ENCODE measurements at places on chromosomes 2 and 18.

DNA sequence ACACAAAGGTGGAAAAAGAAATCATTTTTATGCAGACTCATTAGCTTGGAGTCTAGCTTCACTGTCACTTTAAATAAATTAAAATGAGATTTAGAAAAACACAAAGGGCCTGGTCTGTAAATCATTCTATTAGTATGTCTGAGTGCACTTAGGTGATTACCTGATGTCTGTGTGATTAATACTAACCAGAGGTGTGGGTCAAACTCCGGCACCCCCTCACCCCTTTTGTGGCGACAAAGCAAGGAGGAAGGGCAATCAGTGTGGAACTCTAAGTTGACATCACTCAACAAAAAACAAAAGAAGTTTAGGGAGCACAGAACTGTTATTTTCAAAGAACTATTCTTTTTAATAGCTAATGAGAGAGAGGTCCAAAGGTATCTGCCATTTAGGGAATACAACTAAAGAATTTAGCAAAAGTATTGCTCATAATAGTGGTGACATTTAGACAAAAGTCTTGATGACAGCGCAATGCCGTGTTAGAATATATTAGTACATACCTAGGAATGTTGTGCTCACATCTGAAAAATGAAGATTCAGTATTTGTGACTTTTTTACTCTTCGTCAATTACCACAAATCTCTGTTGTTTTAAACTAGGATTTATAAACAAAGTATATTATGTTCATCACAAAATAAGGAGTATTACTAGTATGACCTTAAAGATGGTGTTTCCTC lies 66.3 kb downstream of the ZEB2 start:
- no peak for DNase-seq

- no peak for DNase-seq
These were observed 9.1 kb upstream of the ECEL1 start for GRCh38 chr2:232496501-232497270.

DNA sequence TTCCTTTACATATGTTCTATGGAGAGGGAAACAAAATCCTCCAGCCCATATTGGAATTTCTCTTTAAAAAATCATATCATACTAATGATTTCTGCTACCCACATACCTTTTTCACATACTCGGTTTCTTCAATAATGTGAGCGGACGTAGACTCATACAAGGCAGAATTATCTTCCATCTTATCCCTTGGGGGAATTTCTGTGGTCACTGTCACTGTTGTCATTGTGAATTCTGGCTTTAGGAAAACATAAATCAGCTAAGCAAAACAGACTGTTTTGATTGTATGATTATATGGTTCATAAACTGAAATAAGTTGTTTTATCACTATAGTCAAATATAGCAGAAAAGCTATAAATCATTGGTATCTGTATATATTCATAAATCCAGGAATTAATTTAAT lies 16.7 kb downstream of the CCDC68 start:
- DNase-seq, result no peak

- DNase-seq, result no peak
These were observed 68.7 kb downstream of the PXDN start for GRCh38 chr2:1675633-1676032.

GRCh38 chr2:233068762-233069418 lies 8.7 kb downstream of the INPP5D start:
- DNase-seq, result no peak

DNA sequence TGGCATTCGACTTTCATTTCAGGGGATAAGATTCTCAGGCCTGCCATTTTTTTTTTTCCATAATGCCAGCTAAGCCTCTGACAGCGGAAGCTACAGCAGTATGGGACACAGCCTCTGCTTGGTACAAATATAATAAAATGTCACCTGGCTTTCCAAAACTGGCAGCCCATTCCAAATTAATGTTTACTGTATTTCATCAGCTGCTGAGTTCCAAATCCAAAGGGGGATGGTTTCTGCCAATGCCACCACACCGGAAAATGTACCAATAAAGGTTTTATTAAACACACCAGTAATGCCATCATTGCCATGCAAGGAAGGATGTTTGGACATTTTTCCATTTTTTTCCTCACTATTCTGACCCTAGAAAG lies 275.8 kb upstream of the CCDC68 start:
- no peak for DNase-seq

DNA sequence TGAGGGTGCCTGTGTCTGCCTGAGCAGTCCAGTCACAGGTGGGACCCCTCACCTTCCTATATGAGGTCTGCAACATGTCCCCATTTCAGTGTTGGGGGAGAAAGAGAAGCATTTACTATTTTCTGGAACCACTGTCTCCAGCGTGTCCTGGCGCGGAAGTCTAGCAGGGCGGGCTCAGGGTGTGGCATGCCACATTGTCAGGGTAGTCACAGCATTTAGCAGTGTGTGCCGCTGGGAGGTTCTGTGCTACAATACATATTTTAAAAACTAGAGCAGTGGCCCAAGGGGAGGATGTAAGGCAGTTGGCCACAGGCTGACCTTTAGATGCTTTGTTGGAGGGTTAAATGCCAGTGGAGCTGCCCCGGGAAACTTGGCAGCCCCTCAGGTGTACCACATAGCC lies 12.5 kb downstream of the UBE2F start:
- no peak for DNase-seq

All from stimulated activated CD4-positive, alpha-beta T cell treated with anti-CD3 and anti-CD28 coated beads, TNF-alpha, amount 100 ng/mL, for 1 hour (primary cell).